GF-D8 (cell line): ENCODE measurements at places on chromosomes 1 and 21.

DNA sequence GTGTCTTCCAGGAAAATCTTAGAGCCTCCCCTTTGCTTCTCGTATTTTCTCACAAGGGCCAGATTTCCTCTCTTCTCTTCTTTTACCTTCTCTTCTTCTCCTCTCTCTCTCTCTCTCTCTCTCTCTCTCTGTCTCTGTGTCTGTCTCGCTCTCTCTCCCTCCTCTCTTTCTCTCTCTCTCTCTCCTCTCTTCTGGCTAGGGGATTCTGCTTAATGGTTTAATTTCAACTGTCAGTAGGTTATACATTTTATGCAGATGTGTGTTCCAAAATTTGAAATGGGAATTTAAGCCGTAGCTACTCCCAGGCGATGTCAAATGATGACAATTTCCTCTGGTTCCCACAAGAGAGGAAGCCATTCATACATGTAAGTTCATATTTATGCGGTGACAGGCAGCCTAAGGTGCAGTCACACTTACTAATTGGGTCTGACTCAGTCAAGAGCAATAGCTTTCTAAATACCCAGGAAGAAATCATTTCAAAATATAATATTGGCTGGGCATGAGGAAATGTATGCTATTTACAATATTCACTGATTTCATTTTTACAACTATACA is 1.4 kb downstream of the DSCAM start:
- DNase-seq, result no peak

DNA sequence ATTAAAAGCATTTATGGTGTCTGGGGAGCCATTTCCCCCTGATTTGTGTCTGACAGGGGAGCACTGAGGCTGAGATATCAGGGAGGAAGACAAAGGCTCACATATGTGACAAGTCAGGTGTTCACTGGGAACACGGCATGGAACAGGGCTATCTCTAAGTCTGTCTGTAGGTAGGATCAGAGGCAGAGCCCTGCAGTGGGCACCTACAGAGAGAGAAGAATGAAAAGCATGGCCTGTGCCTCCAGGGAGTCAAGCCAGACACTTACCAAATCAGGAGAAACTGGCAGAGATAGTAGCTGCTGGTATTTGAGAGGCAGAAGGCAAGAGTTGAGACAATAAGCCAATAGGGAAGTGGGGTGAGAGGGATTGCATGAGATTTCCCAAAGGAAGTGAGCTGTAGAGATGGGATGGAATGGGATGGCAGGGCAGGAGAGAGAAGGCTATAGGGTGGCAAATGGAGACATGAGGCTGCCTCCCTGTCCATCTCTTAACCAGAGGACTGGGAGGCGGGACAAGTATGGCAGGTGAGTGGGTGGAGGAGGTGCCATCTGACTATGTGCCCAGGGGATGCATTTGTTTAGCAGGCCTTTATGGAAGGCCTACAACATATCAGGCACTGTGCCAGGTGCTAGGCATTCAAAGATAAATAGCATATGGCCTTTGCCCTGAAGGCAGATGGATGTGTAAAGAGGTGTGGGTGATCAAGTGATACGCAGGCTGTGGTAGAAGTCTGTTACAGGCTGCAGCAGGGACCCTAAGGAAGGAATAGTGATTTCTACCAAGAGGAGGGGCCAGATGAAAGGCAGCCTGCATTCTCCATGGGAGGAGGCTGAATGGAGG is 136.2 kb upstream of the IPO9 start:
- no peak for DNase-seq

GRCh38 chr1:153337980-153338853 is 10.4 kb downstream of the PGLYRP4 start:
- DNase-seq, result no peak

DNA sequence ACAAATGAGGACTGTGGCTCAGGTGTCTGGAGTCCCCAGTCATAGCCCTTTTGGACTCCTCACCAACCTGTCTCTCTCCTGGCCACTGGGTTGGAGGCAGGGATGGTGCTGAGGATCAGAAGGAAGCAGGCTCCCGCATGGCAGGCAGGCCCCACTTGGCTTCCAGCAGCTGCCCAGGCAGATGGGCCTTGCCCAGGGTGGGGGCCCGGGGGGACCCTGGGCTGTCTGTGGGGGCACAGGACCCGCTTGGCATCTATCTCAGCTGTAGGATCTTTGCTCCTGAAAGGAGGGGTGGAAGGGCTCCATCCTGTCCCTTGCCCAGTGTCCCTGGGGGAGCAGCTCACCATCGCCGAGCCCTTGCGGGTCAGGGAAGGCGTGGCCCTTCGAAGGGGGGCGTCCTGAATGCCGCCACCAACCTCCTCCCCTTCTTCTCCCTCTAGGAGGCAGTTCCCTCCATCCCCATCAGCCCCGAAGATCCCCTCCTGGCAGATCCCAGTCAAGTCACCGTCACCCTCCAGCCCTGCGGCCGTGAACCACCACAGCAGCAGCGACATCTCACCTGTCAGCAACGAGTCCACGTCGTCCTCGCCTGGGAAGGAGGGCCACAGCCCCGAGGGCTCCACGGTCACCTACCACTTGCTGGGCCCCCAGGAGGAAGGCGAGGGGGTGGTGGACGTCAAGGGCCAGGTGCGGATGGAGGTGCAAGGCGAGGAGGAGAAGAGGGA is 154.5 kb downstream of the PEX14 start:
- no peak for DNase-seq

DNA sequence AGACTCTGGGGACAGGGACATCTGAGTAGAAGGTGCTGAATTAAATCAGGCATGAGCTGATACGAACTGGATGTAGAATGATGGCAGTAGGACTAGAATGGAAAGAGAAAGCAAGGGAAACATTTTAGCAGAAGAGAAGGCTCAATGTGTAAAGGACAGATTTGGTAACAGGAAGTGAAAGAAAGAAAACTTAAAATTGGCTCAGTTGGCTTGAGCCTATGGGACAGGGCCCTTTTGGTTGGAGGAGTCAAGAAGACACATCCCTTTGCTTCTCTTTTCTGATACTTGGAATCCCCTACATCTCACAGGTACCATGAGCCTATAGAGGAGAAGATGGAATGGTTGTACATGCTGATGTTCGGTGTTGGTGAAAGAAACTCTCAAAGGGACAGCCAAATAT is 300.6 kb upstream of the PLXNA2 start:
- DNase-seq, result no peak

GRCh38 chr1:247347477-247348222 is 16.0 kb upstream of the ZNF496 start:
- DNase-seq, result no peak

DNA sequence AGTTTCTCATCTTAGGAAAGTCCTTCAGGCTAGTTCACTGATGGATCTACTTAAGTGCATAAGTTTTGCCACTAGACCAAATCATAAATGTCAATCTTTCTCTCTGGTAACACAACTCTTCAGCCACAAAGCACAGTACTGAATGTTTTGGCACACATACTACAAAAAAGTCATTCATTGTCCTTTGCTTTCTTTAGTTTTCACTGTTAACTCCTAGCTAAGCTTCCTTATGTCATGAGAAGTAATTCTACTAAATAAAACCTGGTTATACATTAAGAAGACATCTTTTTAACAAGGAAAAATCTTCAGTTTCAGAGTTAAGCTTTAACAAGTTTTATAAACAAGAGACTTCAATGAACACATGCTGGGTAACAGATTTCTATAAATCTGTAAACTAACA is 379.2 kb upstream of the NFIA start:
- DNase-seq, result no peak

- no peak for DNase-seq
Observed at GRCh38 chr1:9721606-9722377, 70.3 kb downstream of the PIK3CD start.

DNA sequence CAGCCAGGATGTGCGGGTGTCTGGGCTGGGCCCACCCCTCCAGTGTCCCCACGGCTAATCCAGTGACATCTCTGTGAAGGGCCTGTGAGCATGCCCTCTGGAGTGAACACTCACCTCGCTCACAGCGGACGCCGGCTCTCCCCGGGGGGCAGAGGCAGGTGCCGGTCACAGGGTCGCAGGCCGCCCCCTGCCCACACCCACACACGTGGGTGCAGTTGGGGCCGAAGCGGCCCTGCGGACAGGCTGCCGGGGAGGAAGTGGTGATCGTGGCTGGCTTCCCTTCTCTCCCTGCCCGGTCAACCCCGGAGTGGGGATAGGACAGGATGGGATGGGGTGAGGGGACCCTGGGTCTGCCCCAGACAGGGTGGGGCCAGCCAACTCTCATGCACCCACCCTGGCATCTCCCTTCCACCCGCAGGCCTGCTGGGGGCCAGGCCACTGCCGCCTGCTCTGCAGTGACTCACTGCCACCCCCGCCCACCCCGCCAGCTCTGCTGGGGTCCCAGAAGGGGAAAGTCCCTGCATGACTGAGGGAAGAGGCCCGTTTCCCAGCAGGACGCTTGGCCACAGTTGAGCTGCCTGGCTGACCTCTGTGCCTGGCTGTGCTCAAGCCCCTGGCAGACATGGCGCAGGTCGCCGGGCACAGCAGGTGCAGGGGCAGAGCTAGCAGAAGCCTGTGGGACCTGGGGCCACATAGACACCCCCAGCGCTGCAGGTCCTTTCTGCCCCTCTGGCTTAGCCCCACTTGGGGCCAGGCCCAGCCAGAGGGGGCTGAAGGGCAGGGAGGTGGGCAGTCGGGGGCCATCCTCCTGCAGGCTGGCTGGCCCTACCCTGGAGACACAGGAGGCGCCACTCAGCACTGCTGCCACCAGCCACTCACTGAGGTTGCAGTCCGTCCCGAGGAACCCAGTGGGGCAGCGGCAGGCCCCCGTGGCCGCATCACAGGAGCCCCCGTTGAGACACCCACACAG is 41.6 kb downstream of the ARHGEF16 start:
- no peak for DNase-seq

GRCh38 chr21:28196981-28197380 is 795.7 kb downstream of the LTN1 start:
- DNase-seq, result no peak

DNA sequence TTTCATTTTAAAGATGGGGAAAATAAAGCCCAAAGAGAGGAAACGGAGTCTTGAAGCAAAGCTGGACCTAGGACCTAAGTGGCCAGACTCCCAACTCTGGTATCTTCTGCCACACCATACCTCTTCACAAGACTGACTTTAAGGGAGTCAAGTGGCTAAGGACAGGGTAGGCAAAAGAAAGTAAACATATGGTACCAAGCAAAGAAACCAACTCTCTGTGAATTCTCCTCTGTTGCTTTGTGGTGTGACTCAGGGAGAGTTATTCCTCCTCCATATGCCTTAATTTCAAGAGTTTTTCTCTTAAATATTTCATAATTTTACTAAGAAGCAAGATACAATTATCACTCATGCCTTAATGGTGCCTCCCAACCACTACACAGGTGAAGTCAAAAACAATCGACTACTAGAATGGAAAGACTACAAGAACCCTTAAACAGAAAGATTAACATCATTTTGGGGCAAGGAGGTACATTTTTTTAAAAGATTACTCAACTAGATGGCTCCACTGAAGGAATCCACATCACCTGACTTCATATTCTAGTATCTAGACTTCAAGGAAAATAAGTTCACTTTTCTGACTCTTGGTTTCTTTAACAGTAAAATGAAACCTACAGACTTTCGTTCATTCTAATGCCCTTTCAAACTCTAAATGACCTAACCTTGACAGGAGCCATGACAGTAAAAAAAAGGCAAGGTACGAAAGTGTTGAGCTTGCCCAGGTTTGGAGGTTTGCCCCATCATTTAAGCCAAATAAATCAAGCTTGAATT is 44.2 kb downstream of the LUZP1 start:
- no peak for DNase-seq

DNA sequence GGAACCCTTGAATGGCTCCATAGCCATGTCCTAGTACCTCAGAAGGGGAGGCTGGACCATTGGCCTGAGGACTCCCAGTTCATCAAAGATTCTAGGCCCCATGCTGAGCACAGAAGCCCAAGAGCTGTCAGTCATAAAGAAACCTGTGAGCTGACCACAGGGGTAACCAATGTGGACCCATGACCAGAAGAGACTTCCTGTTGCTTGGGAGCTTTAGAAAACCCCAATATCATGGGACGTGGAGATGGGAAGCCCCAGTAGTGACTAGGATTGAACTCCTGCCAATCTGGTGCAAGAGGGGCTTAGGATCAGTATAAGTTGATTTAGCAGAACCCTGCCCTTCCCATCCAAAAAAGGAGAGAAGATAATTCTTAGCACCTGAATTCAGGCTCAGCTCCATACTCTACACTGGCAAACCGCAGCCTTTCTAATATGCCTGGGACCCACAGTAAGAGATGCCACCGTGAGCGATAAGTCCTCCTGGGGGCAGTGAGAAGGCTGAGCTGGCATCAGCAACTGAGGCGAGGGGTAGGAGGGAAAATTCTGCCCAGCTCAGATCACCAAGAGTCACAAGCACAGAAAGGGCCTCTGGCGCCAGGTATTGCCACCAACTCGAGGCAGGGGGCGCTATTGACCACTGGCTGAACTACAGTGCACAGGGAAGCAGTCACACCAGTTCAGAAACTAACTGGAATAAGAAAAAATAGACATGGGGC is 108.9 kb downstream of the CAPN8 start:
- no peak for DNase-seq

DNA sequence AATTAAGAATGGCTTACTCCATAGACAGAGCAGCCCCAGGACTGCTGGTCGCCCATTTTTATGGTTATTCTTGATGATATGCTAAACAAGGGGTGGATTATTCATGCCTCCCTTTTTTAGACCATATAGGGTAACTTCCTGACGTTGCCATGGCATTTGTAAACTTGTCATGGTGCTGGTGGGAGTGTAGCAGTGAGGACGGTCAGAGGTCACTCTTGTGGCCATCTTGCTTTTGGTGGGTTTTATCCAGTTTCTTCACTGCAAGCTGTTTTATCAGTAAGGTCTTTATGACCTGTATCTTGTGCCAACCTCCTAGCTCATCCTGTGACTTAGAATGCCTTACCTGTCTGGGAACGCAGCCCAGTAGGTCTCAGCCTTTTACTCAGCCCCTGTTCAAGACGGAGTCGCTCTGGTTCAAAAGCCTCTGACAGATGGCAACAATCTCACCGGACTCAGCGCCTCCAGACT is 5.2 kb upstream of the AGPAT3 start:
- no peak for DNase-seq

GRCh38 chr1:5906116-5906515 is 86.1 kb downstream of the NPHP4 start:
- no peak for DNase-seq

- no peak for DNase-seq
Observed at GRCh38 chr1:192776998-192777397, 31.8 kb upstream of the RGS2 start.

- no peak for DNase-seq
Observed at GRCh38 chr1:60861961-60862567, 220.3 kb upstream of the NFIA start.

GRCh38 chr21:29233256-29233546 is 65.5 kb upstream of the BACH1 start:
- no peak for DNase-seq

GRCh38 chr1:108502138-108502537 is 52.0 kb downstream of the NBPF6 start:
- DNase-seq, result no peak

GRCh38 chr21:35316933-35317332 is 267.8 kb upstream of the RUNX1 start:
- no peak for DNase-seq

DNA sequence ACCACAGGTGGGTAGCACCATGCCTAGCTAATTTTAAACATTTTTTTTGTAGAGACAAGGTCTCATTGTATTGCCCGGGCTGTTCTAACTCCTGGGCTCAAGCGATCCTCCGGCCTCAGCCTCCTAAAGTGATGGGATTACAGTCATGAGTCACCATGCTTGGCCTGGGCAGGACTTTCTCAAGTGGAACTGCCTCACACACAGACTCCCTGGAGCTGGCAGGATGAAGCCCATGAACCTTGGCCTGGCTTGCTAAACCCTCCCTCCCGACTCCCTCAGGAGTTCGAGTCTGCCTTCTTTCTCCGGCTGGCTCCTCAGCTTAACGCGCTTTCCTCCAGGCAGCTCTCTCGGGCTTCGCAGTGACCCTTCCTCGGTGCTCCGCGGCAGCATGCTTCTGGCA is 7.7 kb upstream of the ECE1 start:
- no peak for DNase-seq

GRCh38 chr21:15370462-15370975 is 305.7 kb upstream of the NRIP1 start:
- no peak for DNase-seq
